ENCODE measurements at places on chromosomes 7 and 10. TPM values are rescaled to one million over a fixed set of nuclear protein-coding genes. Genes with fewer than 3 reads are reported as not detected.

The THNSL1 gene
- total RNA-seq, result 2.2 TPM

The C10orf53 gene
- total RNA-seq, result not detected

The RABGEF1 gene
- total RNA-seq, result 12.7 TPM

The HMX2 gene
- not detected for total RNA-seq

The SEMA3D gene
- total RNA-seq, result 1.5 TPM

The GRB10 gene
- 55.7 TPM for total RNA-seq

The ASB10 gene
- not detected for total RNA-seq

The IFIT1 gene
- total RNA-seq, result 1.1 TPM

The CLCN1 gene
- not detected for total RNA-seq

The PNLIPRP2 gene
- total RNA-seq, result 4.2 TPM

The NAPEPLD gene
- 68.3 TPM for total RNA-seq

The NUP42 gene
- 27.6 TPM for total RNA-seq

The RELN gene
- not detected for total RNA-seq

The SEMA3A gene
- 8.3 TPM for total RNA-seq

The PRKG1 gene
- 30.6 TPM for total RNA-seq

The MYPN gene
- 0.27 TPM for total RNA-seq

The PALD1 gene
- total RNA-seq, result 3.0 TPM

The AS3MT gene
- total RNA-seq, result not detected

The SKIDA1 gene
- total RNA-seq, result not detected

The KDM7A gene
- total RNA-seq, result 60.0 TPM

The LRIT1 gene
- total RNA-seq, result not detected

The LIPM gene
- total RNA-seq, result not detected

The TCF7L2 gene
- 134 TPM for total RNA-seq

The ACSL5 gene
- total RNA-seq, result 315 TPM

The ABCB1 gene
- 82.7 TPM for total RNA-seq

The CTNNA3 gene
- 0.68 TPM for total RNA-seq

The ADAMTS14 gene
- total RNA-seq, result 3.8 TPM

The WASHC2A gene
- total RNA-seq, result 74.8 TPM

The TRIP6 gene
- 24.3 TPM for total RNA-seq

The PILRA gene
- total RNA-seq, result not detected

The IFIT3 gene
- total RNA-seq, result 0.20 TPM

The ADAM22 gene
- 5.6 TPM for total RNA-seq

The IQCE gene
- total RNA-seq, result 83.8 TPM

The NKX1-2 gene
- total RNA-seq, result not detected

The PNLIP gene
- not detected for total RNA-seq

The DLX5 gene
- total RNA-seq, result not detected

The GTF2I gene
- 153 TPM for total RNA-seq

The C10orf105 gene
- not detected for total RNA-seq

The NSMCE4A gene
- 79.3 TPM for total RNA-seq

The LBX1 gene
- total RNA-seq, result not detected

The C10orf143 gene
- not detected for total RNA-seq

The SPDYE11 gene
- total RNA-seq, result not detected

Measured in transverse colon (tissue), 4 donors.